ENCODE measurements at places on chromosomes 1 and 21.
A peak's percentile ranks its signal among the peaks of the same experiment; 100 is the strongest.

DNA sequence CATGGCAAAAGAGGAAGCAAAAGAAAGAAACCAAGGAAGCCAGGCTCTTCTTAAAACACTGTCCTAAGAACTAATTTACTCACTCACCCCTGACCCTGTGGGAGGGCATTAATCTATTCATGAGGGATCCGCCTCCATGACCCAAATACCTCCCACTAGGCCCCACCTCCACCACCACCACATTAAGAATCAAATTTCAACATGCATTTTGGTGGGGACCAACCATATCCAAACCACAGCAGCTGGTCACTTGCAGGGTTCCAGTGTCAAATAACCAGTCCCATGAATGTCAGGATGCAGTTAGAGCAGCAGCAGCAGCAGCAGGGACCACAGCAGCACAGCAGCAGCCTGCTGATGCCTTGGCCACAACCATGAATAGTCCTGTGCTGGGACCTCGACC, 83.8 kb downstream of the ZC3H11B start:
- no peak for DNase-seq

DNA sequence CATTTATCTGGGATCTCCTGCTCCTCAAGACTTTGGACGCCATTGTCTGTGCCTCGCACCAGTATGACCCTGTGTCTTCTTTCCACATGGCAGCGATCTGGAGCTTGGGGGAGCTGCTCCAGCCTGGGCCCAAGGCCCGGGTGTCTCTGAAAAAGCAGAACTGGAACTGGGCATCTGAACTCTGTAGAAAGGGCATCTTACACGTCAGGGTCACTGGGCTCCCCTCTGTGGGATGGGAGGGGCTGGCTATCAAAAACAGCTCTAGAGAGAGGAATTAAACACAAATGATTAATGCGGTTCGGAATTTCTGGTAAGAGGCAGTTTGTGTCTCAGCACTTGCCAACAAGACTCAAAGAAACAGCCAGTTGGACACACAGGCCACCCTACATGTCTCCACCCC, 16.1 kb downstream of the FCRL1 start:
- no peak for DNase-seq

GRCh38 chr1:91765880-91766443, 120.0 kb downstream of the TGFBR3 start:
- no peak for DNase-seq

- no peak for DNase-seq
Measured at GRCh38 chr1:119279456-119280381, 88.9 kb upstream of the HAO2 start.

DNA sequence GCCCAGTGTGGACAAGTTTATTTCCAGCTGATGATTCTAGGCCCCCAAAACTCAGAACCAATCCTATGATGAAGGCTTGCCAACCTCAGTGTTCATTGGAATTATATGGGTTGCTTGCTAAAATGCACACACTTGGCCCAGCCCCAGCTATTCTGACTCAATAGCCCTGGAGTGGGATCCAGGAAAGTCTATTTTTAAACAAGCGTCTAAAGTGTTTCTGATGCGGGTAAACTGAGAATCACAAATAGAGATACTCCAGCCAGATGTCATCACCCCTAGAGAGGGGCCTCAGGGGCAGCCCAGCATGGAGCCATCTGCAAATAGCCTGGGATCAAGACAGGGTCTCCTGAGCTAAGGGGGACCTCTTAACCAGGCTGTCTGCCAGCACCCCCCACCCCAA, 46.0 kb downstream of the PKP1 start:
- no peak for DNase-seq

GRCh38 chr1:24180676-24181075, 6.4 kb downstream of the IFNLR1 start:
- no peak for DNase-seq

DNA sequence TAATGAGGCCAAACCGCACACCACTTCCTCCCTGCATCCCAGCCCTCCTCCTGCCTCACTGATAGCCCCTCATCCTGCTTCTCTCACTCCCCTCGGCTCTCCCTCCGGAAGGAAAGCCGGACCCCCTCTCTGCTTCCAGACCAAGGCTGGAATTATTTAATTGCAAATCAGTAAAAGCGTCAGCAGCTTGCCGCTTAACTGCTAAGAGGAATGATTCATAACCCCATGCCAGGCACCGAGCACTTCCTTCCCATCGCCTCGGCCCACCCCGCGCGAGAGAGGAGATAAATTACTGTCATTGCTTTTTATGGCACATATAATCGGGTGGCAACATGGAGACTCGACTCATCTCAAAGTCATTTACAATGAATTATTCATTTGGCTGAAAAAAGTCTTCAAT, 77.3 kb downstream of the UBIAD1 start:
- DNase-seq: peak; percentile 27

- DNase-seq: no peak
Measured at GRCh38 chr1:23590058-23590783, 30.9 kb upstream of the ID3 start.

DNA sequence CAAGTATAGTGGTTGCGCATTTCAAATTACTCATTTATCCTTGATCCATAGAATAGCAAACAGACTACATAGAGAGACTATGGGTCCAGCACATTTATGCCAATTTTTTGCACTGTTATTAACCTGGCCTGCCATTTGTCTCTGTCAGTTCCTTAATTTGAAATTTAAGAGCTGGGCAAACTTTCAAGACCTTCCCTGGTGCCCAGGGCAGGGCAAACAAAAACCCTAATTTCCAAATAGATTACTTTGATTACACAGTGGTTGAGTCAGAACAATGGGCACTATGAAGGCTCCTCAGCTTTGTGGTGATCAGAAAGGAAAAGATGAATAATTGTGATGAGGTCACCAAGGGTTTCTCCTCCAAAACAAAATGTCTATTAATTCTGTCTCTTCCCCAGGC, 80.6 kb downstream of the TNFSF18 start:
- no peak for DNase-seq

DNA sequence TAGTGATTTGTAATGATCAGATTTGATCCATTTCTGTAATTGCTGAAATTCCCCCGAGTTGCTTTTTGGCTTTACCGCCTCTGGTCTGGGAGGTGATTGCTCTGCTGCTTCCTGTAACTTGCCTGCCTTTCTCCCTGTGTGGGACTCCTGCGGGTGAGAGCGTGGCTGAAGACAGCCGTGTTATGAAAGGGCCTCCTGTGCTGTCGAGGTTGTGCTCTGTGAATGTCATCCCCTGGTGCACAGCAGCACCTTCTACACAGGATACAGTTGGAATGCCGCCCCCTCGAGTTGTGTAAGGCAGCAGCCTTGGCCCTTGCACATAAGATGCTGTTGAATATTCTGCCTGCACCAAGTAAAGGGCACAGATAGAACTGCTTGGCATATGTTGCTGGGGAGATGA, 5.9 kb downstream of the SOD1 start:
- no peak for DNase-seq

- peak; percentile 83 for DNase-seq
Measured at GRCh38 chr1:1206966-1207531, 657 bp upstream of the TNFRSF18 start.

DNA sequence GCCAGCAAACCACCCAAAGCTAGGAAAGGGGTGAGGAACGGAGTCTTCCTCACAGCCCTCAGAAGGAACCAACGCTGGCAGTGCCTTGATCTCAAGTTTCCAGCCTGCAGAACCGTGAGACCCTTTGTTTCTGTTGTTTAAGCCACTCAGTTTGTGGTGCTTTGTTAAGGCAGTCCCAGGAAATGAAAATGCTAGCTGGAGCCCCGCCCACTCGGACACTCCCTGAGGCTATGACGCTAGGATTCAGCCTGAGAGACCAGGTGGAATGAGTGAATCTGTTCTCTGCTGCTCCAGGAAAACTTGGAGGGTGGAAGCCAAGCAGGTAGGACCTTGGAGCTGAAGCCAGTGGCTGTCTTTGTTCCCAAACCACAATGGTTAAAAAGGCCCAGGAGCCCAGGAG, 196.5 kb upstream of the POU3F1 start:
- no peak for DNase-seq

DNA sequence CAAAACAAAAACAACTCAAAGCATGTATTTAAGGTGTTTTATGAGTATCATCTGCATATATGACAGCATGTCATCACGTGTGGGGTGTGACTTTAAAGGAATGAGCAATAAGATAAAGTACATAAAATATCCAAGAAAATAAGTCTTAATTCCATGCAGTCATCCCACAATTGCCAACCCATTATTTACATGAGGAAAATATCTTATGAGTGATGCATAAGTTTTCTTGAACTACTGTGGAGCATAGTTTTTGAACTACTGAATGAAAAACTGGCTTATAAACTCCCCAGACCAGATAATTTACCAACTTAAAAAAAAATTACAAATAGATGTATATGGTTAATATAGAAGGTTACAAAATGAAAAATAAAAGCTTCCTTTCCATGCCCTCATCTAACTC, 29.7 kb upstream of the MTMR11 start:
- no peak for DNase-seq

- no peak for DNase-seq
Measured at GRCh38 chr1:55033265-55033614, 6.1 kb upstream of the PCSK9 start.

- DNase-seq: no peak
Measured at GRCh38 chr1:206860165-206860564, 5.3 kb upstream of the IL20 start.

GRCh38 chr1:26035959-26036755, 9.8 kb downstream of the SLC30A2 start:
- DNase-seq: peak; percentile 98

- peak; percentile 53 for DNase-seq
Measured at GRCh38 chr1:59143133-59143487, 153.8 kb upstream of the FGGY start.

DNA sequence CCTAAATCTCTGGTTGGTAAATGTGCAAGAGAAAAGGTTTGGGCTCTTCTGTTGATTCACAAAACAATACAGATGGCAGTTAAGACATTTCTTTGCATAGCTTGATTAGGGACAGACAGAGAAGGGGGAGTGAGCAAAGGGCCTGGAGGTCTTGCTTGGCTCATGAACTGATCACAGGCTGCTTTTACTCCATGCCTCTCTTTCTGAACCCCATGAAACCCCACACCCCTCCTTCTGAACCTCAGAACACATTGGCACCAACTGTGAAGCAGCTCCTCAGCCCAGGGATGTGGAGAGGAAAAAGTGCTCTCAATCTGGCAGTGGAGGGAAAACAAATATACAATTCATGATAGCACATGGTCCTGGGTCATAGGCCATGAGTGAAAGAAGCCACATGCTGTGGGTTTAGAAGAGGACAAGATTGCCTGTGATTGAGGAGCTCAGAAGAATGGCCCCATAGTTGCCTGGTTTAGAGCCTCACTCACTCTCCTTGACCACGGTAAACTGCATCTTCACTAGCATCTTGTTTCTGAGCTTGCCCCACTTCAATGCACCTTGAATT, 111.6 kb upstream of the GADD45A start:
- no peak for DNase-seq

DNA sequence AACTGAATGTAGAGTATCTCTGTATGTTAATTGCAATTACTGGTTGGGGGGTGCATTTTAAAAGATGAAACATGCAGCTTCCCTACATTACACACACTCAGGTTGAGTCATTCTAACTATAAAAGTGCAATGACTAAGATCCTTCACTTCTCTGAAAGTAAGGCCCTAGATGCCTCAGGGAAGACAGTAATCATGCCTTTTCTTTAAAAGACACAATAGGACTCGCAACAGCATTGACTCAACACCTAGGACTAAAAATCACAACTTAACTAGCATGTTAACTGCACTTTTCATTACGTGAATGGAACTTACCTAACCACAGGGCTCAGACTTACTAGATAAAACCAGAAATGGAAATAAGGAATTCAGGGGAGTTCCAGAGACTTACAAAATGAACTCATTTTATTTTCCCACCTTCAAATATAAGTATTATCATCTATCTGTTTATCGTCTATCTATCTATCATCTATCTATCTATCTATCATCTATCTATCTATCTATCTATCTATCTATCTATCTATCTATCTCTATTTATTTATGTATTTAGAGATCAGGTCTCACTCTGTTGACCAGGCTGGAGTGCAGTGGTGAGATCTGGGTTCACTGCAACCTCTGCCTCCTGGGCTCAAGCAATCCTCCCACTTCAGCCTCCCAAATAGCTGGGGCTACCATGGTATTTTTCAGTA, 47.8 kb downstream of the CHML start:
- no peak for DNase-seq

GRCh38 chr1:85411567-85412305, 53.2 kb downstream of the DDAH1 start:
- DNase-seq: peak; percentile 11

GRCh38 chr1:7607097-7607496, 164.0 kb upstream of the VAMP3 start:
- no peak for DNase-seq

- peak; percentile 48 for DNase-seq
Measured at GRCh38 chr1:33220676-33221384, 35.5 kb upstream of the ZNF362 start.

DNA sequence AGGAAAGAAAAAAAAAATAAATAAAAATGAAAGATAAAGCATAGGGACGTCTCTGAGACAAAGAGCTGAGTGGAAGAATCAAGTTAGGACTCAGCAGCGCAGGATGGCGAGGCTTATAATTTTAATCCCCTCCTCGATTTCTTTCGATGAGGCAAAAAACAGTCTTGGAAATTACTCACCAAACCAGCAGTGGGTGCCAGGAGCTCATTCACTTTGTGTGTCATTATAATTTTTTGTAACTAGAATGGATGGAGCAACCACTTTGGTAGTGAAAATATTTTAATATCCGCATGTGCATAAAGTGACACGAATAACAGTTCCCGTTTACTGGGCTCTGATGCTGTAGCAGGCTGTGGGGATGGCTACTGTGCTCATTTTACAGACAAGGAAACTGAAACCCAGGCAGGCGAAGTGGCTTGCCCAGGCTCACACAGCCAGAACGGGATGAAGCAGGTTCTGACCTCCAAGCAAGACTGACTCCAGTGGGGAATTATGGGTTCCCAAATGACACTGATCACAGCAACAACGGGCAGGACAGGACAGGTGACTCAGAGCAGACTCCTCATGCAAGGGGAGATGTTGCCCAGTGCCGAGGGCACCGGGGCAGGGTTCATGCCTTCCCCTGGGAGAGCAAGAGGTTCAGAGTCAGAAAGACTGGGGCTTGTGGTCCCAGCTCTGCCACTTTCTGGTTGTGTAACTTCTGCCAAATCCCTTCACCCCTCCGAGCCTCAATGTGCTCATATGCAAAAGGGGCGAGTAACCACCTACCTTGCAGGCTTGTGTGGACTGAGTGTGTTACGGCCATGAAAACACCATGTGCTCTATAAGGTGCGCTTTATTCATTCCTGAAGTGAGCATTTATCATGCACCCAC, 63.6 kb downstream of the RUNX3 start:
- peak; percentile 18 for DNase-seq

DNA sequence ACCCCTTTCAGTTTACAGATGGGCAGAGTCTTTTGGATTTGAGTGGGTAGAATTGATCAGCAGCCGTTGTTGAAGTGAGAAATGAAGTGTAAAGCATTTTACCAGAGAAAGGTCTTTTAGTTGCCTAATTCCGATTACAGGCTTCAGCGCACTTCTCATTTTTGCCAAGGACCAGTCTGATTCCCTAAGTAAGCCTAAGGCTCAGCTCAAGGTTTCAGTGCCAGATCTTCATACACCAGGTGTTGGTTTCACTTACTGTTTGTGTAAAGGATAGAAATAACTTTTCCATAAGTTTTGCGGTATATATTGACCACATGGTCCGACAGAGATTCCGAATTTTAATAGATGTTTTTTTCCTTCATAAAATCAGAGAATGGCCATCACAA, 83.9 kb upstream of the BMP8A start:
- no peak for DNase-seq

- DNase-seq: peak; percentile 65
Measured at GRCh38 chr1:14997646-14998276, 155.8 kb upstream of the TMEM51 start.

- no peak for DNase-seq
Measured at GRCh38 chr1:42282024-42282579, 52.9 kb downstream of the FOXJ3 start.
